ENCODE measurements at places on chromosomes 3 and 15.

DNA sequence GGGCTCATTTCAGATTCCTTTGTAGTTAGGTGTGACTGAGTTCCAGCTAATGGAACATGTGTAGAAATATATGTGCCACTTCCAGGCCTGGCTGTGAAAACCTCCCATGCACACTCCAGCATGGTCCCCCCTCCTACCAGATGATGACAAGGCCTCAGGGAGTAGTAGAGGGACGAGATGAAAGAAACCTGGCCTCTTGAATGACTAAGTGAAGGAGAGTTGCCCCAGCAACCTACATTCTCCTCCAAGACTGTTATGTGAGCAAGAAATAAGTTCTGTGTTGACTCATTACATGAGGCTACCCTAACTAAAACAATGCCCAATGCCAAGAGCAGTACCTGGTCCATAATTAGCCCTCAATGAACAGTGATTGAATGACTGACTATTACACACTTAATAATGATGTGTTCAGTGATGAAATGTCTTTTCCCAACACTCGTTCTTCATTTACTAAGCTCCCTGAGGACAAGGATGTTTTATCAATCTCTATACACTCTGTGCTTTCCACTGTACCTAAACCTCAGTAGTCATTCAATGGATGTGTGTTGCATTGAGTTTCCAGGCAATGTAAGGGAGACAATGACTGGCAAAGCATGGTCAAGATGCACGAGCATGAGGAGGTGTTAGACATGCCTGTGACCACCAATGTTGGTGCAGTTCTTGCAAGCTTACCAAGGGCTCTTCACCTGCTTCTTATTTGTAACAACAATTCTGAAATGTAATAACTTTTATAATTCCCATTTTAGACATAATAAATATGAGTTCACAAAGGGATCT is 62.0 kb upstream of the BCL6 start:
- DNase-seq = no peak

GRCh38 chr3:45610119-45610518 is 15.6 kb downstream of the LIMD1 start:
- DNase-seq = no peak

GRCh38 chr3:9028134-9028533 is 64.9 kb upstream of the RAD18 start:
- no peak for DNase-seq

GRCh38 chr3:149428087-149428486 is 46.4 kb upstream of the TM4SF4 start:
- DNase-seq = no peak

DNA sequence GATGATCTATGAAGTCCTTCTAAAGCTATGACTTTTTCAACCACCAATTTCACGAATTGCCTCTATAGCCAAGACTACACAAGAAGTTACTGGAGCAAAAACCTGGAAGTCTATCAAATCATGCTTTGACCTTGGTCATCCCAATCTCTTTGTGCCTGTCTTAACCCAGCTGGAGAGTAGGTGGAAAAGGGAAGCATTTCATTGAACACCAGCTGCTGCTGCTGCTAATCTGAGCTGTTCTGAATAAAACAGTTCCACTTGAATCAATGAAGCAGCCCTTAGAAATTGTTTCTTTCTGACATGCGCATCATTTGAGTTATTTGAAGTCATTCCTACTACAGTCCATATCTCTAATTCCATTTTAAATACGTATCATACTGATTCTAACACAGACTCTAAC is 7.3 kb upstream of the UBE3A start:
- no peak for DNase-seq

GRCh38 chr3:60301142-60301541 is 950.1 kb downstream of the FHIT start:
- no peak for DNase-seq

DNA sequence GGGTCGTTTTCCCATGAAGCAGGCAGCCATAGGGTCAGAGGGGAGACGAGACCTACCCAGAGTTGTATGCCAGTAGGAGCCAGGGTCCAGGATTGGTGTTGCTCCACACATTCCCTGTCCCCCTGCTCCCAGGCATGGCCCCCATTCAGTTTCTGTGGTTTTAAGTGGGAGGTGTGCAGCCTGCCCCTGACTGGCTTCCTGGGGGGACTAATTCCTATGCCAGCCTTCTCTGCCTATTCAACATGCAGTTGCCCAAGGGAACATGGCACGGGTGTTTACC is 126.3 kb downstream of the EEFSEC start:
- DNase-seq = no peak

Measured in inflammatory macrophage (primary cell).